ENCODE measurements at places on chromosomes 16 and 17. TPM values are rescaled to one million over a fixed set of nuclear protein-coding genes. Genes with fewer than 3 reads are reported as not detected.

DNA sequence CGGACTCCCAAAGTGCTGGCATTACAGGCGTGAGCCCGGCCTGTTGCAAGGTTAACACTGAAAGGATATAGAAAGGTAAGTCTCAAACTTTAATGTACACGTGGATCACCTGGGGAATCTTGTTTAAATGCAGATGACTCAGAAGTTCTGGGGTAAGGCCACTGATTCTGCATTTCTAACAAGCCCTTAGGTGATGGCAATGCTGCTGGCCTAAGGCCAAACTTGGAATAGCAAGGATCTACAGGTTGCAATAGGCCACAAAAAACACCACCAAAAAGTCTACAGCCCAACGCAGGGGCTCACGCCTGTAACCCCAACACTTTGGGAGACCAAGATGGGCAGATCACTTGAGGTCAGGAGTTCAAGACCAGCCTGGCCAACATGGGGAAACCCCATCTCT, 4.2 kb downstream of the CMTM4 start:
- H3K27ac ChIP-seq, result no peak overlapping the region
- H3K4me3 ChIP-seq, result no peak overlapping the region
- no peaks in the 10 kb centered on the region for H3K4me1 ChIP-seq

DNA sequence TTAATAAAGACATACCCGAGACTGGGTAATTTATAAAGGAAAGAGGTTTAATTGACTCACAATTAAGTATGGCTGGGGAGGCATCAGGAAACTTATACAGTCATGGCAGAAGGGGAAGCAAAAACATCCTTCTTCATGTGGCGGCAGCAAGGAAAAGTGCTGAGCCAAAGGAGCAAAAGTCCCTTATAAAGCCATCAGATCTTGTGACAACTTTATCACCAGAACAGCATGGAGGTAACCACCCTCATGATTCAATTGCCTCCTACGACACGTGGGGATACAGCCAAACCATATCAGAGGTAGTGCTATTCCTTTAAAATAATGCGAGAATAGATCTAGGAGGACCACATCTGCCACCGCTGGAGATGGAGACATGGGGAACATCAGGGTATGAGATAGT, 9.0 kb downstream of the C16orf54 start:
- H3K36me3 ChIP-seq, result no peaks in the 10 kb centered on the region
- H3K4me3 ChIP-seq, result no peak overlapping the region

DNA sequence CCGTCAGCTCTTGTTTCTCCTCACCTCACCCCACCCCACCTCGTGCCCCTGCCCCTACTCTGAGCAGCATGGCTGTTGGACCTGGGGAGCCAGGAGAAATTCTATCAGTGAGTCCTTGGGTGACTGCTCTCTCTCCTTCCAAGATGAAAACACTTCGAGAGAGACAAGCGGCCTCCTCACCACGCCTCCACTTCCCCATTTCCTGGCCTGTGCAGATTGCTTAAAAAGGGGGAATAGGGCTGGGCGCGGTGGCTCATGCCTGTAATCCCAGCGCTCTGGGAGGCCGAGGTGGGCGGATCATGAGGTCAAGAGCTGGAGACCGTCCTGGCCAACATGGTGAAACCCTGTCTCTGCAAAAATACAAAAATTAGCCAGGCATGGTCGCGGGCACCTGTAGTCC, 9.5 kb downstream of the DLX4 start:
- no peaks in the 10 kb centered on the region for H3K4me1 ChIP-seq
- no peaks in the 10 kb centered on the region for H3K36me3 ChIP-seq
- H3K4me3 ChIP-seq, result no peak overlapping the region
- peaks cover 6% of the 10 kb centered on the region for H3K27me3 ChIP-seq

DNA sequence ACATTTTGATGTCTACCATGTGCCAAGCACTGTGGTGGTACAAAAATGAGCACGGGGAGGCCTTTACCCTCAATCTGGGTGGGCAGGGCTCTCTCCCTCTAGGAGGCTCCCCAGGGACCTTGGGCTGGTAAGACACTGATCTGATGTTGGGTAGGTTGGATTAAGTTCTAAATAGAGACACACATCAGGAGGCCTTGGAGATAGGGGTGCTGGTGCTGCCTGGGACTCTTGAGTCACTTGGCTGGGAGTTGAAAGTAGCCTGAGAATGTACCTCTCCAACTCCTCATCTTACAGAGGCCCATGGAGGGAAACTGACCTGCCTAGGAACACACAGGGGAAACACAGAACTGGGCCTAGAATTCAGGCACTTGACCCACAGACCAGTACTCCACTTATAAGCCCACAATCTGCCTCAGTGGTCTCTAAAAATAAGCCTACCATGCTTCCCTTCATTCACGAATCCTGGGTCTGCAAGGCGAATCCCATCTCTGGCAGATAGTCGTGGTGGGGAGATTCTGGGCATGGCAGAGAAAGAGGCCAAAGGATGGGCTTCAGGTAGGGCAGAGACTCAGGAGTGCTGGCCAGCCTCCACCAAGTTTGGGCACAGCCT, 1.8 kb upstream of the NEUROD2 start:
- no peaks in the 10 kb centered on the region for H3K36me3 ChIP-seq
- no peak for DNase-seq
- no peak overlapping the region for H3K27ac ChIP-seq
- H3K4me1 ChIP-seq, result no peaks in the 10 kb centered on the region
- H3K4me3 ChIP-seq, result no peak overlapping the region
- peaks cover 11% of the 10 kb centered on the region for H3K27me3 ChIP-seq

DNA sequence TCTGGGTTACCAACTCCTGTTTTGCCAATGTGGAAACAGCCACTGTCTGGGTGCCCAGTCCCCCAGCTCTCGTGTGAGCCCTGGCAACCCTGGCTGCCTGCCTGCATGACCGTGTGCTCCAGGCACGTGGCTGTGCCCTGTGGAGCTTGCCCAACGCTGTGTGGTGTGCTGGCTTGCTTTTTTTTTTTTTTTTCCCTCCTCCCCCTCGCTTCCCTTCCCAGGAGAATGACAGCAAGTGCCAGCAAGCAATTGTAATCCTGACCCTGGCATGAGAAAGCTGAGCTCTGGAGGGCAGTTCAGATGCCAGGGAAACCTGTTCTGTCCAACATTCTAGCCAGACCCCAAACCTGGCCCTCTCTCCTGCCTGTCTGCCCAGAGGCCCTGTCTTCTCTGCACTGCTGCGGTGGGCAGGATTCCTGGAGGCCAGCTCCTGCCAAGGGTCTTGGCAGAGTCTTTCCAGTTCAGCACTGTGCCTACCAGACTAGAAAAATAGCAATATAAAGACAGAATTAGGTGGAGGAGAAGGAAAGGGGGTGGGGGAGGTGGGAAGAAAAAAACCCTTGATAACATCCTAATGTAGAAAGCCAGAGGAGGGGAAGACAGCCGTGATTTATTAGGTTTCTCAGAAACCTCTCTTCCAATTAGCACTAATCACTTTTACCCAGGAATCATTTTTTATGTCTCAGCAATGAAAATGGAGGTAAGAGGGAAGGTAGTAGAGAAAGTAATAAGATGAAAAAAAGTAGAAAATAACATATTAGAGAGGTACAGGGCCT, 9.0 kb downstream of the HLF start:
- no peak for DNase-seq
- H3K27ac ChIP-seq, result no peak overlapping the region
- H3K4me1 ChIP-seq, result no peaks in the 10 kb centered on the region
- no peaks in the 10 kb centered on the region for H3K36me3 ChIP-seq

DNA sequence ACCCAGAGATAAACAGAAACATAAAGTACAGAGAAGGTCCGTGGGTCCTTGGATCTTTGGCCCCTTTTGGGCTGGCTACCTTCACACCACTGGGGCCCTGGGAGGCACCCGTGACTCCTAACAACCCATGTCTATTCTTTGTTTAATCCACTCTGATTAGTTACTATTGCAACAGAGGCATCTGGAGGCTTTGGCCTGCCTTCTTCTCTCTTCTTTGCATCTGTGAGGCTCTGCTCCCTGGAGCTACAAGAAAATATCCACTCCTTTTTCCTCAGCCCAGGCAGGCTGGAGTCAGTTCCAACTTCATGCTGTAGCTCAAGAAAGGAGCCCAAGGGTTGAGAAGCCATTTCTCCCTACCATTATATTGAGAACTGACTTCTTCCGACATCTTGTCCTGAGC, 9.5 kb upstream of the CMIP start:
- no peak overlapping the region for H3K4me3 ChIP-seq
- no peaks in the 10 kb centered on the region for H3K36me3 ChIP-seq
- H3K27me3 ChIP-seq, result no peaks in the 10 kb centered on the region
- peaks cover 22% of the 10 kb centered on the region for H3K4me1 ChIP-seq
- no peak for DNase-seq

DNA sequence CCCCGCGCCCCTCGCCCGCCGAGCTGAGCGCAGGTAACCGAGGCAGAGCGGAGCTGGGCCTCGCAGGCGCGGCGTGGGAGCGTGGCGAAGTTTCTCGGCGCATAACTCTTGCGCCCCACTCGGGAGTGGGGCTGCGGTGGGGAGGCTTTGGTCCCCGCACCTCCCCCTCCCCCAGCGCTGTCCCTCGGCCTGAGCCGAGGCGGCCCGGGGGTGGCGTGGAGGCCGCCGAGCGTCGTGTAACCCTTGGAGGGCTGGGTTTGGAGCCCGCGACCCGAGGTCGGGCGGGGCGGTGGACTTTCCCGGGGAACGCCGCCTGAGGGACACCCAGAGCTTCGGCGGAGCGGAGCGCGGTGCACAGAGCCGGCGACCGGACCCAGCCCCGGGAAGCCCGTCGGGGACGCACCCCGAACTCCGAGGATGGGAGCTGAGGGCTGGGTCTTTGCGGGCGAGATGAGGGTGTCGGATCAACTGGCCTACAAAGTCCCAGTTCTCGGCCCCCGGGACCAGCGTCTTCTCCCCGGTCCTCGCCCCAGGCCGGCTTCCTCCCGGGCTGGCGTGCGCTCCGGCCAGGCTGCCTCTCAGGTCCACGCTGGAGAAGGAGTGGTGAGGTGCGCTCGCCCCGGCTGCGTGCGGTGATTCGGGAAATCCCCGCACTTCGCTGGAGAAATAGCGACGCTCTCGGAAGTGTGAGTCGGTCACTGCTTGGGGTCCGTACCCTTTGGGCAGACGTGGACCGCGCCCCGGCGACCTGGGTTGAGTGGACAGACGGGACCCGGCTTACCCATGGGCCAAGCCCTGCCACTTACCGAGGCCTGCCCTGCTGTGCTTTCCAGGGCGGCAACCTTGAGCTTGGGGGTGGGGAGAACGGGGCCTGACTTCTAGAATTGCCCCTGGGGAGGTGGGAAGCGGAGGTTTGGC, 168.4 kb downstream of the RAB11FIP4 start:
- H3K36me3 ChIP-seq, result no peaks in the 10 kb centered on the region
- H3K4me3 ChIP-seq, result no peak overlapping the region
- H3K27ac ChIP-seq, result no peak overlapping the region
- no peaks in the 10 kb centered on the region for H3K4me1 ChIP-seq

DNA sequence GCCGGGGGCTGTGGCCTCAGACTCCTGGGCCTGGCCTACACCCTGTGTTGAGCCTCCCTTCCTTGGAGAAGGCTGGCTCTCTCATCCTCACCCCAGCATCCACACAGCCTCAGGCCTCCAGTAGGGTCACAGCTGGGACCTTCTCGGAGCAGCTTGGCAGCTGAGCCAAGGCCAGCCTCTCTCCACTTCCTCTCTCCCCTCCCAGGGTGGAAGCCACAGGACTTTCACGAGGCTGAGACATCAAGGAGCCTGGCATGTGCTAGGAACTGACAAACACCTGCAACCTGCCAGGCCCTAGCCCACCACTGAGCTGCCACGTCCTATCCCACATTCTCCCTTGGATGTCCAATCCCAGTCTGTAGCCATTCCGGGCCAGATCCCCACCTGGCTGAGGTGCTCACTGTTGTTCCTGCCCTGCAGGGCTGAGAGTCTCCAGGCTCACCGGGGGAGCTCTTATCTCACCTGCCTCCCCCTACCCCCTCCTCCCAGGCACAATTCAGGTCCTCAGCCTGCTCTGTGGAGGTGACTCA, 3.1 kb downstream of the MMP15 start:
- peaks cover 13% of the 10 kb centered on the region for H3K27me3 ChIP-seq
- no peak for DNase-seq
- no peak overlapping the region for H3K4me3 ChIP-seq
- no peak overlapping the region for H3K27ac ChIP-seq

Gene OR3A3
- not detected for polyA plus RNA-seq

Gene NPW
- 1.4 TPM for polyA plus RNA-seq
